Anterior cingulate cortex (tissue), 58 donors: ENCODE measurements at places on chromosomes 16 and 17.
A peak's percentile ranks its signal among the peaks of the same experiment; 100 is the strongest.

DNA sequence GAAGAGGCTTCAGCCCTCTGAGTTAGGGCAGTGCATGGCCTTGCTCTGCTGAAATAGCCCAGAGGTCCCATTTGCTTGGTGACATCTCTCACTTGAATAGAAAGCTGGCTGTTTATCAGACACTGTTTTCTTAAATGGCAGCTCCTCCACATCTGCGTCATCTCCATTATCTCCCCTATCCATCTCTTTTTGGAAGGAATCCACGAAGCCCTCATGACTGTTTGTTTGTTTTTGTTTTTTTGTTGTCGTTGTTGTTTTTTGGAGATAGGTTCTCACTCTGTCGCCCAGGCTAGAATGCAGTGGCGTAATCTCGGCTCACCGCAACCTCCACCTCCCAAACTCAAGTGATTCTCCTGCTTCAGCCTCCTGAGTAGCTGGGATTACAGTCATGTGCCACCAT lies 16.6 kb downstream of the NAA60 start:
- no peak for DNase-seq

- peak; percentile 22 for DNase-seq
Observed at GRCh38 chr16:10737068-10737625, 6.5 kb upstream of the NUBP1 start.

DNA sequence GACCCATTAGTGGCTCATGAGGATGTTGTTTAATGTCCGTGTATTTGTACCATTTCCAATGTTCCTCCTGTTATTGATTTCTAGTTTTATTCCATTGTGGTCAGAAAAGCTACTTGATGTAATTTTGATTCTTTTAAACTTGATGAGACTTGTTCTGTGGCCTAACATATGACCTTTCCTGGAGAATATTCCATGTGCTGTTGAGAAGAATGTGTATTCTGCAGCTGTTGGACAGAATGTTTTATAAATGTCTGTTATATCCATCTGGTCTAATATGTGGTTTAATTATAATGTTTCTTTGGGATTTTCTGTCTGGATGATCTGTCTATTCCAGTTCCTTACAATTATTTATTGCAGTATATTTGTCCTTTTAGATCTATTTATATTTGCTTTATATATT lies 2.9 kb upstream of the ABCA10 start:
- DNase-seq = no peak

DNA sequence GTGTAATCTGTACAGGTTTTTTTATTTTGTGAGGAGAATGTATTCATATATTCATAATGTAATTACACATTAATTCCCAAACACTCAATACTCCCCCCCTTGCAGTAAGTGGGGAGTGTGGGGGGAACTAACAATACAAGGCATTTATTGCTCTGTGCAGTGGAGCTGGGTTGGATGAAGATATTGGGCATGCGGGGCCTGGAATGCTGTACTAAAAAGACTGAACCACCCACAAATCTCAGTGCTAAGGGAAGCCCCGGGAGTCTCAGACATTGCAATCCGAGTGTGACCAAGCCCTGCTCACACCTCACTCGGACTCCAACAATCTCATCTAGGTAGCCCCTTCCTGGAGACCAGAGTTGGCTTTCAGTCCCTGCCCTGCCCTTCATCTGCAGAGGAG lies 6.0 kb downstream of the PLLP start:
- DNase-seq = peak; percentile 26

DNA sequence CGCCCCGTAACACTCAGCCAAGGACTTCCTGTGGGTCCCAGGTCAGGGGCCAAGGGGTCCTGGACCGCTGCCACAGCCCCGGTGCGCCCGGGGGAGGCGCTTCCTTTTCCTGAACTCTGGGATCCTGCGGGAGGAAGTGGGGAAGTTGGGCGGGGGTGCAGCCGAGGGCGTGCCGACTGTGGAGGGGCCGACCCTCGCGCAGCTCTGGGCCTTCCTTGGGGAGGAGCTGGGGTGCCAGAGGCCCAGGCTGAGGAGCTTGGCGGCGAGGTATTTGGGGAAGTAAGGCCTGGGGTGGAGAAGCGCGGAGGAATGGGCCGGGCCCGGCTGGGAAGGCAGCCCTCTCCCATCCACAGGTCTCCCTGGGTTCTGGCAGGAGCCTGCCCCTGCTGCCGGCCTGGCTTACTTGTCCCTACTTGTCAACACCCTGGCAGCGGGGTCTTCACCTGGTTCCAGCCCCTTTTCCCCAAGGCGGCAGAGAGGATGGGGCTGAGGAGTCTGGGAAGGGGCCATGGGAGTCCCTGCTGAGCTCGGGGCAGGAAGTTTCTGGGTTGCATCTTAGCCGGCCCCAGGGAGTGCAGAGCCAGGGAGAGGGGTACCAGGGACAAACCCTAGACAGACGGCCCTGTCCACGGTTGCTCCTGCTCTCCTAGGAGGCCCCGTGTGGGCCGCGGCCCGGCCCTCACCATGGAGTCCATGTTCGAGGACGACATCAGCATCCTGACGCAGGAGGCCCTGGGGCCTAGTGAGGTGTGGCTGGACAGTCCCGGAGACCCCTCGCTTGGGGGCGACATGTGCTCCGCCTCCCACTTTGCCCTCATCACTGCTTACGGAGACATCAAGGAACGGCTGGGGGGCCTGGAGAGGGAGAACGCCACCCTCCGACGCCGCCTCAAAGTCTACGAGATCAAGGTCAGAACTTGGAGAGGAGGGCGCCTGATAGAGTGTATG lies 1.7 kb downstream of the TBKBP1 start:
- no peak for DNase-seq

DNA sequence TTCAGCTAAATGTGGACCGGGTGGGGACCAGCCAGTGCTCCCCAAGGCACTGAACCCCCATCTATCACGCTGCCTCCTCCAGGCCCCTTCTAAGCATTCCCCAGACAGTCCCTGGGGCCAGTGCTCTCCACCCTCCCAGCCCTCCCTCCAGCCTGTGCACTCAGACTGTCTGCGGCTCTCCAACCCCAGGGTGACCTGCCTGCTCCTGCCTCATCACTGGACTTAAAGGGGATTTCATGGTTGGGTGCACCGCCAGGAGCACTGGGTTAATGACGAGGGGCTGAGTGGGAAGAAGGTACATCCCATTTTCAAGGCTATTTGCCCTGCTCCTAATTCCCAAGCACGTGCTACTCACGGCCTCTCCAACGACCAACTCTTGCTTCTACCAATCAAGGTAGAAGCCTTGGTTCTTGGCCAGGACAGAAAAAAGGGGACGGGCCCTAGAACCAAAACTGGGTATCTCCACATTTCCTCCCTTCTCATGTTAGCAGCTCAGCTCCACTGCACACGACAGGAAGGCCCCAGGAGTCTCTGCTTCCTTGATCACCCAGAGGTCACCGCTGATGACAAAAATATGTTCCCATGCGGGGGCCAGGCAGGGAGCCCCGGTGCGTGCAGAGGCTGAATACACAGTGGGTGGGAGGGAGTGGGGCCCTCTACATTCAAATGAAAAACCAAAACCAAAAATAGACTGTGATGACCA lies 3.5 kb upstream of the ABR start:
- no peak for DNase-seq

GRCh38 chr17:39402890-39403605 lies 1.6 kb upstream of the FBXL20 start:
- DNase-seq = no peak

GRCh38 chr17:35460354-35460851 lies 11.8 kb upstream of the SLFN13 start:
- DNase-seq = no peak

- DNase-seq = peak; percentile 38
Observed at GRCh38 chr17:7437950-7438614, 1.2 kb upstream of the FGF11 start.

GRCh38 chr16:25279491-25279890 lies 21.8 kb upstream of the ZKSCAN2 start:
- no peak for DNase-seq

DNA sequence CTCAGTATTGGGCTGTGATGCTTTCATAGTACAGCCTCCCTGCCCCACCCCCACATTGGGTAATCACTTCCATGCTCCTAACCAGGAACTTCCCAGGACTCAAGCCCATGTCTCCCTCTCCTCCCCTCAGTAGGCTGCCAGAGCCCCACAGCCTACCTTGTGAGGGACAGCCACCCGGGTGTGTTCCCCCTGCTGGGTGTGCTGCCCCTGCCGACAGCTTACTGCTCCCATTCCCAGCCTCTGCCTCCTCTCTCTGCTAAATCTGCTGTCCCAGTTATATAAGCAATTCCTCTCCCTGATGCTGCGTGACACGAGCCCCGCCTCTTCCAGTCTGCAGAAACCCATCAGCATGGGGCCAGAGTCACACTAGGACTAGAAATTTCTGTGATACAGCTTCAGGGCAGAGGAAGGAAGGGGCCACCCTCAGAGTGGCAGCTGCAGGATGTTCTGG lies at the start of gene RSKR:
Gene RSKR, minus strand, starts transcription at position 255 of the 451 bp plus-strand sequence. Its CDS starts 24 bp downstream, at position 231.
- peak; percentile 78 for DNase-seq

GRCh38 chr16:87040169-87041117 lies 276.7 kb downstream of the C16orf95 start:
- no peak for DNase-seq

GRCh38 chr16:51326131-51326856 lies 175.2 kb upstream of the SALL1 start:
- no peak for DNase-seq

DNA sequence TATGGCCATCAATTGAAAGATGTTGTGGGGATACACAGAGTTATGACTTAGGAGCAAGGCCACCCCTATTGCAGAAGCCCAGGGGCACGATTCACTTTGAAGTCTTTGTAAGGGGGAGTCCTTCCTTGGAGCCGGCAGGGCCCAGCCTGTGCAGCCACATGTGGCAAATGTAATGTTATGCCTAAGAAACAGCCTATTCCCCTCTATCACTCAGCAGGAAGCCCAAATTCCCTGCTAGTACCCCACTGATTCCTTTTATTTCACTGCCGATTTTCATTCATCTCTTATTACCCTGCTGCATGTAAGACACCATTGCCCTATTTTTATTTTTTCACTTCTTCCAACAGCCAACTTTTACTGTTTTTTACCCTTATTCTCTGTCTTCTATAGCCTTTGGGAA lies 233.2 kb downstream of the PMP22 start:
- DNase-seq = no peak

GRCh38 chr17:68456339-68457167 lies 743 bp downstream of the WIPI1 start:
- peak; percentile 49 for DNase-seq

DNA sequence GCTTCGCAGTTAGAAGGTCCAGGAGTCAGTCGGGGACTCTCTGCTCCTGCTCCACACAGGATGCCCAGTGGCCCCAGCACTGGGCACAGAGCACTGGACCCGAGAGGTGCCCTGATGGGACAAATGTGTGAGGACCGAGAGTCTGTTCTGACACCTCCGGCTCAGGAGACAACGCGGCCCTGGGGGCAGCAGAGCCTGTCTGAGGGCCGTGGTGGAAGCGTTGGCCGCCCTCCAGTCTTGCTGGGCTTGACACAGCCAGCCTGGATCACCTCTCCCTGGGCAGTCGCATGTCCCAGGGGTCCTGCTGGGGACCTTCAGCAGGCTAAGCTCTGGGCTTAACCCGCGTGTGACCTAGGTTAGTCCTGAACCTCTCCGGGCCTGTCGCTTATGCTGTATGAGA lies 23.1 kb downstream of the LGALS9 start:
- DNase-seq = no peak
